ENCODE measurements at places on chromosomes 3 and 15.

DNA sequence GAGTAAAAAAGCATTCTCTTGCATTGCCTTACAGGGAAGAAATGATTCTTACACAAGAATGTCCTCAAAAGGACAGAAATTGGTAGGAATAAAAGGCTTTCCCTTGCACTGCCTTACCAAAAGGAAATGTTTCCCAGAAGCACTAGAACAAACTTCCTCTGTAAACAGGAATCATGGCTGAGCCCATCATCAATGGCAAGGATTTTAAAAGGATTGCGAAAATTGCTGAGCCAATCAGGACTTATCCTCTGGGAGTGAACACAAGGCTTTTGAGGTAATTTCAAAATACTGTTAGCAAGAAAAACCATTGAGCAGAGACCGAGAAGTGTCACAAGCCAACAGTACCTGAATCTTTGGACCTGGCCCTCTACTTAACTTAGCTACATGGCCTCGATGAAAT lies 897.3 kb downstream of the ROBO1 start:
- no peak for DNase-seq

DNA sequence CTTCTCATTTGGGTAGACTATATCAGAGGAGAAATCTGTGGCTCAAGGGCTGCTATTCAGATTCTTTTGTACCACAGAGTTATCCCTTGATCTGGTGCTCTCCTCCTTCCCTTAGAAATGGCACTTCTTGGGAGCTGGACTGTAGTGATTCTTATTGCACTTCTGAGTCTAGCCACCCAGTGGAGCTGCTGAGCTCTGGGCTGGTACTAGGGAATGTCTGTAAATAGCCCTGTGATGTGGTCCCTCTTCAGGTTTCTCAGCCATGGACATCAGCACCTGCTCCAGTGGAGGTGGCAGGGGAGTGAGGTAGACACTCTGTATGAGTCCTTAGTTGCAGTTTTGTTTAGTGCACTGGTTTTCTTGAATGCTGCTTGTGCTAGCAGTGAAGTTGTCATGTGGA lies 1292.6 kb downstream of the SI start:
- DNase-seq, result peak; percentile 7

GRCh38 chr3:66762916-66763693 lies 235.0 kb upstream of the KBTBD8 start:
- DNase-seq, result no peak

- no peak for DNase-seq
Observed at GRCh38 chr3:147758771-147759170, 349.6 kb downstream of the ZIC1 start.

- no peak for DNase-seq
Observed at GRCh38 chr15:80662757-80663553, 32.2 kb upstream of the ABHD17C start.

GRCh38 chr3:2774481-2775249 lies 335.5 kb downstream of the IL5RA start:
- no peak for DNase-seq

DNA sequence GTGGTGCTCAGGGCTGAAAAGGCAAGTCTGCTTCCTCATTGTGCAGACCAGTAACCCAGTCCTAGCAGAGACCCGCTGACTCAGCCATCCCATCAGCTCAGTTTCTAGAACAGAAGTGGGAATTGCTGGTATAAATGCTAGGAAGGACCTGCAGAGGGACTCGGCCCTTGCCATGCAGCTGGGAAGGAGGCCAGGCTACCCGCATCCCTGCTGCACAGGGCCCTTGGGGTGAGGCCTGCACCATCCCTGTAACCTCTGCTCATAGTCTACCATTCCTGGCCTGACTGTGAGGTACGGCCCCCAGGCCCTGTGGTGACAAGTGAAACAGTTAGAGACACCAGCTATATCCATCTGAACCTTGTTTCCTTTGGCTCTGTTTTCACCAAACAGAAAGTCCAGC lies 23.5 kb downstream of the RAB6B start:
- DNase-seq, result no peak

DNA sequence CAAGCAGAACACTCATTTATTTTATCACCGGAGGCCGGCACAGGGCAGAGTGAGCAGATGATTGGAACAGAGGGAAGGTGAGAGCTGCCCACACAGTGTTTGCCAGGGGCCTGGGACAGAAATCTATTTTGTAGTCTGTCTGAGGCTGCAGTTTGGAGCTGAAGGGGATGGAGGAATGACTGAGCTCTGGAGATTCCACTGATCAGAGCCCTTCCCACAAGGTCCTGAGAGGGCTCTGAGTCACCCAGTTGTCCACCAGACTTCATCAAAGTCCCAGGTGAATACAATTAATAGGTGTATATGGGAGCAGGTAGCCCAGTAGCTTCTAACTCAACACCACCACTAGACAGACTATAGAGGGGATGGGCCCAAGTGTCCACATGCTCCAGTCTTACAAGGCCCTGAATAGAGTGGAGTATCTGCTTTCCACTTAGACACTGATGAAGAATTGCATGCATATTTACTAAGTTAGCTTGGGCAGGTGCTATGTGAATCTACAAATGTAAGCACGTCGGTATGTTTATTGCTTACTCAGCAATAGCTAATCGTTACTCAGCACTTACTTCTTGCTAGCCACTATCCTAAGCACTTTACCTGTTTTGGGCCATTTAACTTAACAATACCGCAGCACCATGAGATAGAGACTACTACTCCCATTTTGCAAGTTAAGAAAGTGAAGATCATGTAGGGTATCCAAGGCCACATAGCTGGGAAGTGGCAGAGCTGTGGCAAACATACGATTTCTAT lies 2.7 kb upstream of the STARD5 start:
- no peak for DNase-seq

GRCh38 chr3:184059424-184059823 lies 6.6 kb downstream of the HTR3C start:
- no peak for DNase-seq

- no peak for DNase-seq
Observed at GRCh38 chr3:188104050-188104449, 49.9 kb upstream of the LPP start.

DNA sequence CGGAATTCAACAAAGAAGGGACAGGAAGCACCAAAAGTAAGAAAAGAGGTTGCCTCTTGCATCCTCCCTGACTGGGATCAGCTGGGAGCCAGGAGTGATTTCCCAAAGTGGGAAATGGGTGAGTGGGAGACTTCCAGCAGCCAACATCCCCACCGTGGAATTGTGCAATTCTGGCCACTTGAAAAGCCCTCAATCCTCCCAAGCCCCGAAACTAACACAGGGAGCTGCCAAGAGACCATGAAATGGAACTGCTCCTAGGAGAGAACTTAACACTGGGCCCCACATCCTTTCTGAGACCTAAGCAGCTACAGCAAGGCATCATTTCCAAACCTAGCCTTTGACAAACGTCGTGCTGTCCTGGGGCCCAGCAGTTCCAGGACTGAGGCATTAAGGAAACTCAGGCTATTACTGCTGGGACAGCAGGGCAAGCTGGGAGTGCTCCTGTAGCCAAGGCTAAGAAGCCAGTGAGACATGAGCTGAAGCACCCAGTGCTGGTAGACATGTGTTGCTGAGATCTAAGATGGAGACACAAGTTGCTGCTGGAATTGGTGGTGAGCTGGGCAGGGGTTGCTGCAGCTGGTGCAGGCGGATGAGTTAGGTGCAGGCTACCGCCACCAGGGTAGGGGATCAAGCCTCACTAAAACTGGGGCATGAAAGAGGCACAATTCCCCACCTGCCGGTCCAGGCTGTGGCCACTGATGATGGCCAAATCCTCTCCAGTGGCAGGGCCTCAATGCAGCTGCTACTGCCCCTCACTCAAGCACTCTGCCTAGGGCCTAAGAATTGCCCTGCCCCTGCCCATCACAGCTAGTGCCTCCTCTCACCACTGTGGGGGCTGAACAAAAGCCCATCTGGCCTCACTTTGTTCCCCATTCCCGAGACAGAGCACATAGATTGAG lies 43.9 kb downstream of the ALDH1A2 start:
- DNase-seq, result no peak

GRCh38 chr3:182501856-182502255 lies 291.4 kb upstream of the ATP11B start:
- DNase-seq, result no peak

DNA sequence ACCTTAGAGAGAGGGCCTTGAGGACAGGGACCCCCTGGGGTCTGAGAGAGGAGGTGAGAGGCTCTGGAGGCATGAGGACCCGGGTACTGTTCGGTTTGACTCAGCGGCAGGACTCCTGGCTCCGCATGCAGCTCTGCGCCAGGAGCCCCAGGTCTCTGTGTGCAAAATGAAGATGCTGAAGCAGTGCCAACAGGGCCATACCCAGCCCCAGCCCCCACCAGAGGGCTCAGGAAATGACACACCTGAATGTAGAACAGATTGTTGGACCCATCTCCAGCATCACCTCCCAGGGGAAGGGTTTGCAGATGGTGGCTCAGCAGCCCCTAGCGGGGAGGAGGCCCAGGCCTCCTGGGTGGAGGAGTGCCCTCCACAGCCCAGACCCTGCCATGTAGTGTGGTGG lies 30.2 kb downstream of the EPHB3 start:
- no peak for DNase-seq

DNA sequence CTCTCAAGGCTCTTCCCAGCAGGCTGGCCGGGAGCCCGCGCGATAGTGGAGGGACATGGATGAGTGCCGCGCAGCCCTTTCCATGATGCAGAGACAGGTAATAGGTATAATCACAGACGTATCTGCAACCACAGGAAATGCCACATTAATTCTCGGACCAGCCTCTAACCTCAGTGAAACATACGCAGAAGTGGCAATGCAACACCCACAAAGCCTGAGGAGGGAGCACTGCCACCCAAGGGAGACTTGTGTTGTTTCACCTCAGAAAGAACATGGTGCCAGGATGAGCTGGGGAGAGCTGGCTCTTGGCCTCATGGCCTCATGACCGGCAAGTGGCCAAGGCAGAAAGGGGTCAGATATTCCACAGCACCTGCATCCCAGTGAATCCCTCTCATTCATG lies 39.0 kb downstream of the PGPEP1L start:
- no peak for DNase-seq

DNA sequence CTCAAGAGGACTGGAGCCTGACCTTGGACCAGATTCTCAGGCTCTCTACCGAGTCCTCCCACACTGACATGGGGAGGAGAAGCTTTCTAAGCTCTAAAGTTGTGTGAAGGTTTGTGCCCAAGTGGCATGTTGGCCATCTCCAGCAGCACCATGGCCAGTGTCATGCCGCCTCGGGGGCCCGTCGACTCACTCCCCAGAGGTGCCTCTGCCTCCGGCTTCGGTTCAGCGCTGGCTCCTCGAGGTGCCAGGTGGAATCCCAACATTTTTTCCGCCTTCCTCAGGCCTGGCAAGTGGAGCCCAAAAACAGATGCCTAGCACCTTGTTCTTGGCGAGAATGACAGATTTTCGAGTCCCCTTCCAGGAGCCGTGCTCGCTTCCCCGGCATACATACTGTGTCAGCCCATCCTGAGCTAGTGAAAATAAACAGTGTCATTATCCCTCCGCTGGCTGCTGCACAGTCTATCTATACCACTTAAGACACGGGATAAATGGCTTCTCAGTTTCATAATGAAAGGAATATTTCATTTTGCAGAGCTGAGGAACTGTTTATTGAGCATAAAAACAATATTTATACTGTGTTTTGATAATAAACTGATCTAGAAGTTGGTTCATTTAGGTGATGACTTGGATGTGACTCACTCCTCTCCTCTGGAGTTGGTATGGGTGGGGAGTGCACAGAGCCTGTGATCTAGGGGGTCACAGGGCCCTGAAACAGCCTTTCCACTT lies 328.5 kb upstream of the TLE3 start:
- no peak for DNase-seq

GRCh38 chr3:23738944-23739343 lies 66.8 kb upstream of the UBE2E1 start:
- DNase-seq, result no peak

GRCh38 chr3:37701734-37702433 lies 159.8 kb upstream of the CTDSPL start:
- peak; percentile 58 for DNase-seq

GRCh38 chr15:76342058-76342381 lies 5.4 kb downstream of the ISL2 start:
- DNase-seq, result no peak

DNA sequence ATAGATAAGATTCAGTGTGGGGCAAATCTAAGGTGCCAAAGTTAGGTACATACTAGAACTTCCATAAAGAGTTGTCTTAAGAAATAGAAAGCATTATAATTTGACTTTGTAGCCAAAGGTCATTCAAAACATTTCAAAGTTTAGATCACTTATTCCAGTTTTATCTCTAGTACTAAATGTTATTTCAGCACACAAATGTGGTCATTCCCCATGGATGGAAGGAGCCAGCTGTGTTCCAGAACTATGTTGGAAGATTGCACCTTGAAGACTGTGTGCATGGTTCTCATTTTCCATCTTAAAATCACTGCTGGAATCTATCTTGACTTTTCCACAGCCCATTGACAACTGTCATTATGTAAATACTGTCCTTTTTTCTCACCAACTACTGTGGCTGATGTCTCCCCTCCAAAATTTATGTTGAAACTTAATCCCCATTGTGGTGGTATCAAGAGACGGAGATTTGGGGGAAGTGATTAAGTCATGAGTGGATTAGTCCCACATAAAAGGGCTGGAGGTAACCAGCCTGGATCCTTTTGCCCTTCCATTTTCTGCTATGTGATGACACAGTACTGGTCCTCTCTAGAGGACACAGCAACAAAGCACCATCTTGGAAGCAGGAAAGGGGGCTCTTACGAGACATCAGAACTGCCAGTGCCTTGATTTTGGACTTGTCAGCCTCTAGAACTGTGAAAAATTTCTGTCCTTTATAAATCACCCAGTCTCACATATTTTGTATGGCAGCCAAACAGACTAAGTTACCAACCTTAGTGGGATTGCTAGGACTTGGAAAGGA lies 24.0 kb downstream of the TGFBR2 start:
- no peak for DNase-seq

DNA sequence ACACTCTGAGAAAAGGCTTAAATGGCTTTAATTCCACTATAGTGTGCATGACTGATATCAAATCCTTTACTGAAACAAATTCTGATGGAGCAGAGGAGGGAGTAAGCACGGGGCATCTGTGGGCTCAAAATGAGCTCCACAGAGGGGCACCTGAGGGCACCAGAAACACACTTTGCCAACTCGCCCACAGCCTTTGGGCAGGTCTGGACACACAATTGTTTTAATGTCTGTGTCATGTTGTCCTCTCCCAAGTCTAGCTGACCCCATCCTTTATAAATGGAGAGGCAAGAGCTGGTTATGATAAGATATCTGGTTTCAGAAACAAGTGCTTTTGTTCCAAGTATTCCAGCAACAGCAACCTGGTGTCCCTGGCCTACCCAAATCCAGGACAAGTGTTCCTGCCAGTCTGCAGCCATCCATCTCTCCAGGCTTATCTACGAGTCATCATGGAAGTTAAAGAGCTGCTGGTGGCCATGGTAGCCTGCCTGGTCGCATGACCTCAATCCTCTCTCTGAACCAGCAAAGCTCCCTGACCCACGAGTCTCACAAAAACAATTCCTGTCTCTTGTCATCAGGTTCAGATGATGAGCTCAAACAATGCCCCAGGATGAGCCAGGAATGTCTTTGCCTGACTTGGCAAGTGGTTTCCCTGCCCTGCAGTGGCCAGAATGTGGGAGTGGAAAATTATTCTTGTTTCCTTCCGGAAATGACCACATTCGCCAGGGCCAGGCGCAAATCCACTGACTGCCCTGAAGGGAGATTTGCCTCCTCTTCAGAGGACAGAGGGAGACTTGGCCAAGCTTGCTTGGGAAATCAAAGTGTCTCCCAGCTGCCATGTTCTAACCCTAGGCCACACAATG lies 64.4 kb upstream of the TPM1 start:
- no peak for DNase-seq

All from SK-N-SH (cell line).